ENCODE measurements at places on chromosomes 5 and 9. TPM values are rescaled to one million over a fixed set of nuclear protein-coding genes. Genes with fewer than 3 reads are reported as not detected.

GRCh38 chr9:117783828-117784227 is 79.6 kb downstream of the TLR4 start:
- H3K27me3 ChIP-seq, result no peaks in the 10 kb centered on the region
- H3K27ac ChIP-seq, result no peak overlapping the region
- H3K4me1 ChIP-seq, result no peaks in the 10 kb centered on the region

DNA sequence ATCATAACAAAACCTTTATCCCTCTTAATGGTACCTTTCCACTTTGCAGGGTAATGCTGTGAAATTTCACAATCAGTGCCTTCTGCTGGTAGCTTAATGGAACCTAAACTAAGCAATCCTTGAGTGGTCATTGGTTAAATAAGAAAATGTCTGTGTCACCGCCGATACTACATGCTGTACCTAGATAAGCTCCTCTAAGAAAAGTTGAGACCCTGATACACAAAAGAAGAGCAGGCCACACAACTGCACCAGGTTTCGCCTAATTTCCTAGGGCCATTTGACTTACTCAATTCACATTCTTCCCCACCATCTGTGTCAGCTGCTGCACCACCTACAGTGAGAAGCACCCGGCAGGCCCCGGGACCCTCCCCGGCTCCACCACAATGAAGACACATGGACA is 9.0 kb upstream of the EDF1 start:
- H3K4me3 ChIP-seq, result no peak overlapping the region
- H3K4me1 ChIP-seq, result no peaks in the 10 kb centered on the region
- no peaks in the 10 kb centered on the region for H3K36me3 ChIP-seq
- H3K27ac ChIP-seq, result no peak overlapping the region

- DNase-seq, result peak; percentile 83
- H3K36me3 ChIP-seq, result peaks cover 29% of the 10 kb centered on the region
- H3K27me3 ChIP-seq, result no peaks in the 10 kb centered on the region
Measured at GRCh38 chr5:14270209-14270702, 127.1 kb downstream of the TRIO start.

GRCh38 chr9:34675869-34676268 is 13.4 kb upstream of the CCL27 start:
- DNase-seq, result no peak
- no peaks in the 10 kb centered on the region for H3K27me3 ChIP-seq
- no peaks in the 10 kb centered on the region for H3K4me1 ChIP-seq

DNA sequence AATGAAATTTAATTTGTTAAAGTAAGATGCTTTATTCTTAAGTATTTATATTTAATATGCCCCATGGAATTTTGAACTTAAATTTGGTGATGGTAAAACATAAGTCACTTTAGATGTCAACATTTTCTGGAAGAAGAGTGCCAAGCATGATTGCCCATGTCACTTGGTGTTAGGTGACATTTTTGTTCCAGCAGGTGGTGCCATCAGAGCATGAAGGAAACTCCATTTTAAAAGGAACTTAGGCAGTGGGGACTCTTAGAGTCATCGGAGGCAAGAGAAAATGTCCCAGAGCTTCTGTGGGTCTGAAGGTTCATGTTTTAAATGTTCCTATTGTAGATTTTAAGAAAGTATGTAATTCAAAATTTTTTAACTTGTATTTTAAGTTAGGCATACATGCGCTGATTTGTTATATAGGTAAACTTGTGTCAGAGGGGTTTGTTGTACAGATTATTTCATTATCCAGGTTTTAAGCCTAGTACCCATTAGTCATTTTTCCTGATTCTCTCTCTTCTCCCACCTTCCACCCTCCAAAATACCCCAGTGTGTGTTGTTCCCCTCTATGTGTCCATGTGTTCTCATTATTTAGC is 789.3 kb downstream of the SEMA5A start:
- no peaks in the 10 kb centered on the region for H3K36me3 ChIP-seq
- no peak overlapping the region for H3K27ac ChIP-seq
- H3K4me1 ChIP-seq, result no peaks in the 10 kb centered on the region
- no peaks in the 10 kb centered on the region for H3K27me3 ChIP-seq
- peak; percentile 87 for DNase-seq
- no peak overlapping the region for H3K4me3 ChIP-seq

DNA sequence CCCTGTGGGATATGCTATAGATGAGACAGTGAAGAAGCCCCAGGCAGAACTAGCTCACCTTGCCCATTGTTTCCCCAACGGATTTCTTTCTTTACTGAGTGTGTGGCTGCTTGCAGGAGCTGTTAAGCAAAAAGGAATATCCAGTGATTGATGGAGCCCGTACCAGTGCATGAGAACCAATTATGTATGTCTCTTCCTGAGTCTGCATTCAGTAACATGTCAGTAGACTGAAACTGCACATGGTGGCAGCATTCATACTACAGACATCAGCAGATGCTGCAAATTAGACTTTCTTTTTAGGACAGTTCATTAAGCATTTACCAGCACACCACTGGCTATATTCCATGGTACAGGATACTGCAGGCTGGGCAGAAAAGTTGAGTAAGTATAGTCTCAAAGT is 90.3 kb upstream of the PLCXD3 start:
- no peaks in the 10 kb centered on the region for H3K4me1 ChIP-seq
- H3K27ac ChIP-seq, result no peak overlapping the region
- no peaks in the 10 kb centered on the region for H3K27me3 ChIP-seq
- H3K36me3 ChIP-seq, result no peaks in the 10 kb centered on the region
- no peak overlapping the region for H3K4me3 ChIP-seq

- H3K27ac ChIP-seq, result no peak overlapping the region
- H3K4me1 ChIP-seq, result no peaks in the 10 kb centered on the region
- no peaks in the 10 kb centered on the region for H3K36me3 ChIP-seq
Measured at GRCh38 chr5:43874772-43875171, 271.8 kb downstream of the NNT start.

The RELL2 gene
- total RNA-seq, result 4.1 TPM

The ADGRD2 gene
- not detected for total RNA-seq

The PCDHA4 gene
- 1.5 TPM for total RNA-seq
